ENCODE measurements at places on chromosomes 16 and 17. TPM values are rescaled to one million over a fixed set of nuclear protein-coding genes. Genes with fewer than 3 reads are reported as not detected.

DNA sequence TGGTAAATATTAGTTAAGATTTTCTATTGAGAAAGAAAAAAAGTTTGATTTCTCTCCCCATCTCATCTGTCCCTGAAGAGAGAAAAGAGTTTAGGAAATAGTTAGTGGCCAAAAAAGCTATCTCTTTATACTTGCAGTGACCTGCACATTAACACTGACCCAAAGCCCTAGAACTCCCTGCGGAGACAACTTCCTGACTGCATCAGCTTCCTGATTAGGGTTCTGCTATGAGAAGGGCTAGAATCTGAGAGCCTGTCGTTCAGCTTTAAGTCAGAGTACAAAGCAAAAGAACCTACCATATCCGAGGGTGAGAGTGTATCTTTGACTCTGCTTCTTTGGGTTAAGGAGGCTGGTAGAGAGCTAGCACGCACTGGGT, 24.7 kb downstream of the LIMD2 start:
- DNase-seq = peak; percentile 29

- DNase-seq = no peak
Measured at GRCh38 chr17:6259899-6260298, 175.0 kb downstream of the AIPL1 start.

SUPT6H gene
- total RNA-seq = 67.9 TPM

DNA sequence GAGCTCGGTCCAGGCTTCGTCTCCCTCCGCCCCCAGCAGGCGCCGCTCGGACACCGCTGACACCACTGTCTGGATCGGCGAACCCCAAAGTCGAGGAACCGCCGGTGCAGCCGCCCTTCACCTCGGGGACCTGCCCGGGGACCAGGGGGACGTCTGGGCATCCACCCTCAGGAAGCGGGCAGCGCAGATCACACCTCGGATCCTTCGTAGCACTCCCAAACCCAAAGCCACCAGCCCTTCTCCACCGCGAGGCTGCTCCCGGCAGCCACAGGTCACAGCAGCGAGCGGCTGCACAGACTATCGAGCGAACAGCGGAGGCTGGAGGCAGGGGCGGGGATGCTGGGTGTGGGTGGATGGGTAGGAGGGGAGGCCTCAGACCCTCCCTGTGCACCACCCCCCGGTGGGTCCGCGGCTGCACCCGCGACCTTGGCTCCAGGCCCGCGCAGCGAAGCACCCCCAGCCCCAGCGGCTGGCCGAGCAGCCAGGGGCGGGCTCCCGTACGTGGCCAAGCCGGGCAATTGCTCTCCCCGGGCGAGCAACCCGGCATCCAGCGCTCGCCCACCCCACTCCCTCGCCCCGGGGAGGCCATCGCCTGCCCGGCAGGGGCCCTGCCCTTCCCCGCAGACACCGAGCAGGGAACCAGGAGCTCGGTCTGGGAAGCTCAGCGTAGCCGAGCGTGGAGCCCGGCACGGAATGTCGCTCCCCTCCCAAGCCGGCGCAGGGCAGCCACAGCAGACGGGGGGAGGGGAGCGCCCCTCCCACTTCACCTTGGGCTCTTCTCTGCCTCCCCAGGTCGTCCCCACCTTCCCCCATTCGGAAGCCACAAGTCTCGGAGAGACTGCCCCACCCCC, 1.0 kb downstream of the SDK2 start:
- no peak for DNase-seq

Measured in K562 (cell line).